ENCODE measurements at places on chromosomes 7 and 10.
A peak's percentile ranks its signal among the peaks of the same experiment; 100 is the strongest.

GRCh38 chr7:64946772-64947171, 43.7 kb downstream of the ZNF273 start:
- no peak for DNase-seq

DNA sequence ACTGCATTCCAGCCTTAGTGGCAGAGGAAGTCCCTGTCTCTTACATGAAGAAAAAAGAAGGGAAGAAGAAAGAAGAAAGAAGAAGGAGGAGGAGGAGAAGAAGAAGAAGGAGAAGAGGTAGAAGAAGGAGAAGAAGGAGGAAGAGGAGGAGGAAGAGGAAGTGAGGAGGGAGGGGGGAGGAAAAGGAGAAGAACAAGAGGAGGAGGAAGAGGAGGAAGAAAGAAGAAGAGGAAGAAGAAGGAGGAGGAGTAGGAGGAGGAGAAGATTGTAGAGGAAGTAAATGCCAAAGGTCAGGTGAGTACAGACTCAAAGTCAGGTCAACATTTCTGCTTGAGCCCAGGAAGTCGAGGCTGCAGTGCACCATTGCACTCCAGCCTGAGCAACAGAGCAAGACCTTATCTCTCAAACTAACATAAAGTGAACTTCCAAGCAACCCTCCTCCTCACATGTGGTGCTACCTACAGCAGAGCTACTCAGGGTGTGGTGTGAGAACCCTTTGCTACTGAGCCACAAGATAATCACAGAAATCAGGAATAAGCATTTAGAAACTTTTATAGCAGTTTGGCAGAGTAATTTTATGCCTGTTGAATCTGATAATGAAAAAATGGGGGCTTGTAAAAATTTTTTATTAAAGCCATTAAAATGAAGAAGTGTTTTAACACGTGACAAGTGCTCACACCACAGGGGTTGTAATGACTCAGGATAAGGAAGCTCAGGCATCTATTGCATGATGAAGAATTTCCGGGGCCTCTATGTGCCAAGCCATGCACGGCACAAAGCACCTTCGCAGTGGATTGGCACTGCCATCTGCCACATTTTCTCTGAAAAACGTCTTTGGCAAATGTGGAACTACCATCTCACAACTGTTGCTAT, 224.9 kb upstream of the AUTS2 start:
- peak; percentile 93 for DNase-seq

DNA sequence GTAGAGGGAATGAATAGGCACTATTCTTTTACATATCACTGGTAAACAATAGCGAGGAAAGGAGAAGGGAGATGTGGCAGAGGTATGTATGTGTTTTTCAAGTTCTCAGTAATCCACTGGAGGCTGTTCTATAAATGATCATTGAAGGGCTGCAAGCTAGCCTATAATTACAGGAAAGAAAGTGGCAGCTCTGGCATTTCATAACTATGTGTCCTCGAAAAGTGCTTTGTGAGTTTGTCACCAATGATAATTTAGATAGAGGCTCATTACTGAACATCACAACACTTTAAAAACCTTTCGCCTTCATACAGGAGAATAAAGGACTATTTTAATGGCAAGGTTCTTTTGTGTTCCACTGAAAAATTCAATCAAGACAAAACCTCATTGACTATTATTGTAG, 235.1 kb downstream of the FOXP2 start:
- no peak for DNase-seq

GRCh38 chr7:132610995-132611394, 34.7 kb upstream of the PLXNA4 start:
- DNase-seq, result no peak

GRCh38 chr7:42091461-42092291, 145.3 kb downstream of the GLI3 start:
- DNase-seq, result no peak

- no peak for DNase-seq
Observed at GRCh38 chr7:47400741-47401206, 181.1 kb downstream of the TNS3 start.

GRCh38 chr10:72832701-72833100, 60.8 kb upstream of the OIT3 start:
- DNase-seq, result peak; percentile 10

- peak; percentile 27 for DNase-seq
Observed at GRCh38 chr10:132096223-132096622, 30.5 kb downstream of the JAKMIP3 start.

GRCh38 chr10:68340358-68341080, 7.8 kb upstream of the PBLD start:
- DNase-seq, result no peak

DNA sequence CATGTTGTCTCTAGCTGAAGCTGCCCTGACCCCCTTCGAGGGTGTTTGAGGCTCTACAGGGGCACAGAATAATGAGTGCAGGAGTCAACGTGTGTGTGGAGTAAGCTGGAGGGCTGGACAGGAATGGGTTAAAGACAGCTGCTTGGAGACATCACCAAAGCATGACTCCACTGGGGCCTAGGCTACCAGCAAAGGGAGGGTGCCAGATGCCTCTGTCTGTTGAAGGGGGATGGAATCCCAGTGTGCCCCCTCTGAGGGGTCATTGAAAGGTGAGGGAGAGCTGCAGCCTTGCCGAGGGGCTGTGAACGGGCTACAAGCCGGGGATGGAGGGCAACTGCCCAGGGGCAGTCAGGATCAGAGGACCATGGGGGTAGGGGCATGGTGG, 51.7 kb upstream of the PODXL start:
- no peak for DNase-seq

DNA sequence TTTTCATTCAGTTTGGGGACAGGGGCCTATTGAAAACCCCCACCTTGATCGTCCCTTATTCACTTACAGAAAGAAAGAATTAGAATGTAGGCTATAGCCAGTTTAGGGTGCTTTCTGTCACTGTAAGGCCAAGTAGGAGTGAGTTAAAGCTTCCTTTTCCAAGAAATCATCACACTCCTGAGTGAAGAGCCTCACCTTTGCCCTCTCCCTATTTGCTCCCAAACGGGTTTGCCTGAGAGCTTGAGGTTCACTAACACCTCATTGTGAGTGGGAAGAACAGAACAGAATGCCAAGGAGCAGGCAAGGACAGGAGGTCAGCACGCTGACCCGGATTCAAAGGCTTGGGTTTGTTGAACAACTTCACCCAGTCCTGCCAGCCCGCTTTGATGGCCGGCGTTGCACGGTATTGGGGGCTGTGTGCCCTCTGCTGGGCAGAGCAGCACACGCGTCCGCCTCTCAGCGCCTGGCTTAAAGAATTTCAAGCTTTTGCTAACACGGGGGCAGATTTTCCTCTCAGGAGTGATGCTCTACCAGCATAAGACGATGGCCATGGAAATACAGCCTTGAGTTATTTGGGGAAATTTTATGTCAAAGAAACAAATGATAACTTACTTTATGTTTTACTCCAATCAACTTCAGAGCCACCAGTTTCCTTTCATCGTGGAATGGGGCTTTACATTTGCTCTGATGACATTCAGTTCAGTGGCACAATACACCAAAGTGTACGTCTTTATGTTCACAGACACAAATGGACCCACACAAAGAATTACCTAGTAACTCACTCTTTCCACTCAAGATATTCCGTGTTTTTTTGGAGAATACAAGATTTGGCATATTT, 470.0 kb downstream of the SUGCT start:
- peak; percentile 18 for DNase-seq

DNA sequence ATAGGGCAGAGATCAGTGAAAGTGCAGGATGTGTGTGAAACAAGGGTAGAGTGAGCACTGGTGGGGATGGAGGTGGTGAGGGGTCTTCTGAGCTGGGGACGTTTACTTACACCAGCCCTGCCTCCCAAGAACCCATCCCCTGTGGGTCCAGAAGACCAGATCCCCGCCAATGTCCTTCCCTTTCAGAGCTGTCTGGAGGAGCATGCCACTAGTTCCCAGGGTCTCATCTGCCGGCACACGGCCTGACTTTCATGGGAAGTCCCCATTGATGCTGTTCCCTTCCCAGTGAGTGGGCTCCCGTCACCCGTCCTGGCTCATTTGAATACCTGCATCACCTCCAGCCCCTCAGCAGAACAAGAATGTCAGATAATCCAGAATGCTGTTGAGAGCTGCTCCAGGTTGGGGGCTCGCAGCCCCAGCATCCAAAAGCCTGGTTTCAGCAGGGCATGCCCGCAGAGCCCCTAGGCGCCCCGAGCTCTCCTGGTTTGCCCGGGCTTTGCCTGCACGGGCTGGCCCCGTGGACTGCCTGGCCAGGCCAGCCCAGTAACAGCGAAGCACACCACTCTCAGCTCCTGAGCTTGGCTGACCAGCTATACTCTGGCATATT, 246.7 kb downstream of the MGMT start:
- DNase-seq, result no peak

DNA sequence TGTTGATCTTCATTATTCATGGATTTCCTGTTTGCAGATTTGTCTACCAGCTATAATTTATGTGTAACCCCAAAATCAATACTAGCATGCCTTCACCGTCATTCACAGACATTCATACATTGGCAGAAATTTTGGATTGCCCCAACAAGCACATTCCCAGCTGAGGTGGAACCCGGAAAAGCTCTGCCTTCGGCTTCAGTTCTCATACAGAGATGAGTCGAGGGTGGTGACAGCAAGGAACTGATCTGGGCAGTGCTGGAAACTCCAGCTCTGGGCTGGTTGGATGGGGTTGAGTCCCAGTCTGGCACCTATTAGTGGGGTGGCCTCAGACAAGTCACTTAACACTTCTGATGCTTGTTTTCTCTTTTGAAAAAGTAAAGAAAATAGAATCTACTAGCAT, 267.5 kb downstream of the SNX13 start:
- DNase-seq, result no peak

GRCh38 chr7:6246251-6246917, 26.0 kb downstream of the CYTH3 start:
- peak; percentile 48 for DNase-seq

- no peak for DNase-seq
Observed at GRCh38 chr10:3931224-3931623, 146.2 kb upstream of the KLF6 start.

GRCh38 chr7:43328785-43329380, 216.4 kb downstream of the HECW1 start:
- DNase-seq, result no peak

GRCh38 chr10:52583336-52583735, 189.2 kb downstream of the MBL2 start:
- DNase-seq, result no peak

- no peak for DNase-seq
Observed at GRCh38 chr10:113436851-113437250, 116.0 kb upstream of the HABP2 start.

DNA sequence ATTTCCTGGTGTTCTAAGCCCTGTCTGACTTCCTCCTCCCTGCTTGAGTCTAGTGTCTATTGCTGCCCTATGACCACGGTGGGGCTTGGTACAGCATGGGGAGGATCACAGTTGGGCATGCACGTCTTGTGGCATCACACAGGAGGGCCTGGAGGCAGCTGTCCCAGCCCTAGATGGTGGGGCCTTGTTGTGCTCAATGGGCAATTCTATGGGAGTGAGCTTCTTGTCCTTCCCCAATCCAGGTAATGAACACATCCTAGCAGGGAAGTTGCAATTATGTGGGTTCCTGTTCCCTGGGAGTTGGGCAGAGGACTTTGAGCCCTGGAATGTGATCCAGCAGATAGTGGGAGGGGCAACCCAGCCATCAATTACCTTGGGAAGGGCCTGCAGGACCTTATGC, 10.8 kb upstream of the FAM3C start:
- no peak for DNase-seq

GRCh38 chr7:116138202-116138801, 72.0 kb upstream of the TES start:
- DNase-seq, result peak; percentile 67

DNA sequence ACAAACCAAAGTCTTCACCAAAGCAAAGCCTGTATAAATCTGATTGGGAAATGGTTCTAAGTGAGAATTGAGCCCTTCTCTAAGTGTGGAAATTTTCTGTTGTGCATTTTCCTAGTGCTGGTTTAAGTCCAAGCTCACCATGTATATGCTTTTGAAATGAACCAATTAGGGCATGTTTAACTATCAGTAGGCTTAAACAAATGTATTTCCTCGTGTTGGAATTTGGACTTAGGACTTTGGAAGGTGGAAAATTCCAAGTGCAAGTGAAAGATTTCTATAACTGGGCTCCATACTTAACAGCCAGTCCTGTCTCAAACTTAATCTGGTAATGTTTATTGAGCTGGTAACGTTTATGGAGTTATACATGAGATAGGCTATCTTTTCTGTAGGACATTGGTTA, 28.5 kb downstream of the CCNY start:
- no peak for DNase-seq

- no peak for DNase-seq
Observed at GRCh38 chr7:106844279-106844997, 20.6 kb upstream of the PIK3CG start.

- DNase-seq, result no peak
Observed at GRCh38 chr10:117259279-117259678, 18.4 kb downstream of the SLC18A2 start.

Data from AG10803 (cell line).